Left ventricle myocardium inferior (tissue), 1 donor: ENCODE measurements at places on chromosomes 7 and 10. TPM values are rescaled to one million over a fixed set of nuclear protein-coding genes. Genes with fewer than 3 reads are reported as not detected.

Gene LRRN3
- total RNA-seq: 7.4 TPM

- no peaks in the 10 kb centered on the region for H3K27me3 ChIP-seq
- H3K27ac ChIP-seq: no peak overlapping the region
- no peak for DNase-seq
- H3K4me1 ChIP-seq: peaks cover 33% of the 10 kb centered on the region
- H3K4me3 ChIP-seq: no peak overlapping the region
These were observed 35.3 kb upstream of the ADD3 start for GRCh38 chr10:109972372-109973001.

Gene ETV1
- total RNA-seq: 59.7 TPM

DNA sequence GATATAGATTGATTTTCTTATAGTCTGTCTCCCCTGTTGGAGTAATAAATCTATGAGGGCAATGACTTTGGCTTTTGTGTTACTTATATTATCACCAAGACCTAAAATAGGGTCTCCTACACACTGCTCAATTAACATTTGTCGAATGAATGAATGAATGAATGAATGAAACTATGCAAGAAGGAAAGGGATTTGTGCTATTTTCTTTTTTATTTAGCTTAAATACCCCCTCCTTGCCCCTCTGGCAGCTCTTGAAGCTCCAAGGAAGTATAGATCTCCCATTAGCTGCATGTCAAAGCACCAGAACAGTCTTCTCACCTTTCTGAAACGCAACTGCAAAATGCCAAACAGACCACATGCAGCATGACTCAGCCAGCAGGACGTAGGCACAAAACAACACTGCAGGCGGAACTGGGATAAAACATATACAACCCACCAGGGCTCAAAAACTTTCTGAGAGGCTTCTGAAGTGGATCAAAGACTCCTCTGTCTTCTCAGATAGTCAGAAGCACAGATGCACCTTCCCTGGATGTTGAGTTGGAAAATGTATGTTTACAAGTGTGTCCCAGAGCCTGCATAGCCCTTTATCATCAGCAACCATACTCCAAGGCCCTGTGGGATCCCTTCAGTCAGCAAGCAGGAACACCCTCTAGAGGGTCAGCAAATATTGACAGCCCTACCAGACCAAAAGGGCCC is 187.8 kb downstream of the NPSR1 start:
- H3K36me3 ChIP-seq: no peaks in the 10 kb centered on the region
- H3K4me3 ChIP-seq: no peak overlapping the region
- H3K27me3 ChIP-seq: peaks cover 19% of the 10 kb centered on the region
- no peak for DNase-seq
- H3K27ac ChIP-seq: no peak overlapping the region

DNA sequence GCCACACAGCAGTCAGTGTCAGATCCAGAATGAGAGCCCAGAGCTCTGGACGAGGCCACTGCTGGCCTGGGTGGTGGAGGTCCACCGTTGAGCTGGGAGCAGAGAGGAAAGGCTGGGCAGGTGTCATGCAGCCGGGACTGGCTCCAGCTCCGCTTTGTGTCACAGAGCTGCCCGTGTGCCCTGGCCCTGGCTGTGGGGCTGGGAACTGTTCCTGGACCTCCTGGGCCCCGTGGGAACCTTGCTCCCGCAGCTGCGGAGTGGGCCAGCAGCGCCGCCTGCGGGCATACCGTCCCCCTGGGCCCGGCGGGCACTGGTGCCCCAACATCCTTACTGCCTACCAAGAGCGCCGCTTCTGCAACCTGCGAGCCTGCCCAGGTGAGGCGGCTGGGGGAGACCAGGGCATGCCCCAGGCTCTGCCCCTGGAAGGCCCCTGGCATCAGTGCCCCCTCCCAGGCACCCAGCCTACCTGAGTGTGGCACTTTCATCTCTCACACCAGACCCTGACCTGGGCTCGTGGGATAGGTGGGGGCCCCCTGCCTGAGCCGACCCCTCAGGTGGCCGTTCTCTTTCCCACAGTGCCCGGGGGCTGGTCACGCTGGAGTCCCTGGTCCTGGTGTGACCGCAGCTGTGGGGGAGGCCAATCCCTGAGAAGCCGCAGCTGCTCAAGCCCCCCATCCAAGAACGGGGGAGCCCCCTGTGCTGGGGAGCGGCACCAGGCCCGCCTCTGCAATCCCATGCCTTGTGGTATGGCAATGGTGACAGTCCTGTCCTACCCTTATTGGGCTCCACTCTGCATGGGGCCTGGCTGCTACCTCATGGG is 18.8 kb upstream of the ZNF862 start:
- no peaks in the 10 kb centered on the region for H3K36me3 ChIP-seq
- H3K27ac ChIP-seq: no peak overlapping the region
- H3K27me3 ChIP-seq: peaks cover 17% of the 10 kb centered on the region

Gene ADARB2
- 0.11 TPM for total RNA-seq

- H3K4me3 ChIP-seq: peak overlapping the region; percentile 36
- no peaks in the 10 kb centered on the region for H3K27me3 ChIP-seq
- no peak for DNase-seq
- H3K36me3 ChIP-seq: peaks cover 28% of the 10 kb centered on the region
- peaks cover 81% of the 10 kb centered on the region for H3K4me1 ChIP-seq
These were observed 20.0 kb downstream of the XPNPEP1 start for GRCh38 chr10:109902992-109903947.

Gene KLF14
- total RNA-seq: 0.11 TPM

DNA sequence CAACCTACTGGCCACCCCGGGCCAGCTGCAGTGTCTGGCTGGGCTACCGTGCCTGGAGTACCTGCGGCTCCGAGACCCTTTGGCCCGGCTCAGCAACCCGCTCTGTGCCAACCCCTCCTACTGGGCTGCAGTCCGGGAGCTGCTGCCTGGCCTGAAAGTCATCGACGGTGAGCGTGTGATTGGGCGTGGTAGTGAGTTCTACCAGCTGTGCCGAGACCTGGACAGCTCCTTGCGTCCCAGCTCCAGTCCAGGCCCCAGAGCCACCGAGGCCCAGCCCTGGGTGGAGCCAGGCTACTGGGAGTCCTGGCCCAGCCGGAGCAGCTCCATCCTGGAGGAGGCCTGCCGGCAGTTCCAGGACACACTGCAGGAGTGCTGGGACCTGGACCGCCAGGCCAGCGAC is 4.2 kb downstream of the RARRES2 start:
- peaks cover 27% of the 10 kb centered on the region for H3K27me3 ChIP-seq
- no peak overlapping the region for H3K27ac ChIP-seq
- no peak for DNase-seq
- peaks cover 35% of the 10 kb centered on the region for H3K4me1 ChIP-seq

- no peaks in the 10 kb centered on the region for H3K27me3 ChIP-seq
- H3K27ac ChIP-seq: no peak overlapping the region
- no peak for DNase-seq
- no peak overlapping the region for H3K4me3 ChIP-seq
- no peaks in the 10 kb centered on the region for H3K36me3 ChIP-seq
- H3K4me1 ChIP-seq: no peaks in the 10 kb centered on the region
These were observed 456.7 kb upstream of the FOXK1 start for GRCh38 chr7:4225361-4225771.

DNA sequence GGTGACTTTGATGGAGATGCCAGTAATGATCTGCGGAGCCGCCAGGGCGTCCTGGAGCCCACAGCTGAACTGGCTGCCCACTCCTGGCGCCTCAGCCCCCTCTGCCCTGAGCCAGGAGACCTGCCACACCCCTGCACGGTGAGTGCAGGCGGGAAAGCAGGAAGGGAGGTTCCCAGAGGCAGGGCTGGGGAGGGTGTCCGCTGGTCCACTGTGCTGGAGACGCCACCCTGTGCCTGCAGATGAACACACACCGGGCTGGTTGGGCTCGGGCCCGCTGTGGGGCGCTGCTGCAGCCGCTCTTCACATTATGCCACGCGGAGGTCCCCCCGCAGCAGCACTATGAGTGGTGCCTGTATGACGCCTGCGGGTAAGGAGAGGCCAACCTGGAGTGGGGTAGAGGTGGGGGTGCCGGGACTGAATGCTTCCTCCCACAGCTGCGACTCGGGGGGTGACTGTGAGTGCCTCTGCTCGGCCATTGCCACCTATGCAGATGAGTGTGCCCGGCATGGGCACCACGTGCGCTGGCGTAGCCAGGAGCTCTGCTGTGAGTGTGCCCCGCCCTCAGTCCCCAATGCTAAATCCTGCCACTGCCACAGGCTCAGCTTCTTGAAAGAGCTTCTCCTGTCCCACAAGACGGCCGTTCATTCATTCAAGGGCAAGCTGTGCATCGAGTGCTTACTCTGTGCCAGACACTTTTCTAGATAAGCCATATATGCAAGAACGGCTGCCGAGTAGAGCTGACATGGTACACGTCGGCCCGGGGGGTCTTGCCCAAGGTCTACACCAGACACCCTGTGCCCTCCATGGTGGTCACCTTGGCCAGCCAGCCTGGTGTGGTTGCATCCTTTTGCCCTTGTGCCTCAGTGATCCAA is 14.3 kb upstream of the ZNF467 start:
- no peaks in the 10 kb centered on the region for H3K36me3 ChIP-seq
- H3K27ac ChIP-seq: no peak overlapping the region
- H3K27me3 ChIP-seq: peaks cover 70% of the 10 kb centered on the region
- DNase-seq: no peak
- peaks cover 29% of the 10 kb centered on the region for H3K4me1 ChIP-seq
- H3K4me3 ChIP-seq: peak overlapping the region; percentile 27

Gene FRMD4A
- 26.1 TPM for total RNA-seq

DNA sequence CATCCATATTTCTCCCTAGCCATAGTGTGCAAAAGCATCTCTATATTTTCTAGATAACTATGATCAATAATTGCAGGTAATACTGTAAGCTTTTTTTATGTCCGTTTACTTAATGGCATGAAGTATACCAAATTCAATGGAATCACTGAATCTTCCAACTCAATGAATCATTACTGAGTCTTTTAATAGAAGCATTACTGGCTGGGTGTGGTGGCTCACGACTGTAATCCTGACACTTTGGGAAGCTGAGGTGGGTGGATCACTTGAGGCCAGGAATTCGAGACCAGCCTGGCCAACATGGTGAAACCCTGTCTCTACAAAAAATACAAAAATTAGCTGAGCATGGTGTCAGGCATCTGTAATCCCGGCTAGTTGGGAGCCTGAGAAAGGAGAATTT is 372.5 kb downstream of the BMPER start:
- DNase-seq: no peak
- H3K27ac ChIP-seq: no peak overlapping the region
- no peak overlapping the region for H3K4me3 ChIP-seq
- H3K36me3 ChIP-seq: no peaks in the 10 kb centered on the region

Gene GJD4
- total RNA-seq: not detected

DNA sequence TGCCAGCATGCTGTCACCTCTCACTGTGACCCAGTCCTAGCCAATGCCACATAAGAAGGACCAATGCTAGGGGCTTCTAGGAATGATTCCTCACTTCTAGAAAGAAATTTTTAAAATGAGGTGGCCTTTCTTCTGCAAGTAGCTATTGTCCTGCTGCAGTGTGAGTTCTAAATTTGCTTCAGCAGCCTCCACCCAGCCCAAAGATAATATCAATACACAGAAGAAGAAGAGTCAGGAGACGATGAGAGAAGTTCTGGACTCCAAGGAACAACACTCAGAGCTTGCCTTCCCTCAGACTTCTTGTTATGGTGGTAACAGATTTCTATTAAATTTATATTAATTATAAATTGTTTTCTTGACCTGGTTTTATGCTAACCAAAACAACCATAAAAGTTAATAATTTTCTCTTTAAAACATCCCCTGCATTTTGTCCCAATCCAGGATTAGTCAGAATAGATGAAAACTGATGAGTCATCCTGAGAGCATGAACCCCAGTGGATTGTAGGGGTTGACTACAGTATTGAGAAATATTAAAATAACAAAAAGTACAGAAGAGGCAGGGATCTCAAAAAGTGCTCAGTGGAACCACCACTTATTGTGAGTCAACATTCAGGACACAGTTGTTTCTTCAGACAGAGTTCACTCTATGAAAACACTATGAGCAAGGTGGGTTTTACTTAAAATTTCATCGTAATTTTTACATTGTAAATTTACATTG is 29.6 kb upstream of the AKR1C2 start:
- H3K27ac ChIP-seq: no peak overlapping the region
- no peaks in the 10 kb centered on the region for H3K4me1 ChIP-seq
- no peaks in the 10 kb centered on the region for H3K36me3 ChIP-seq

- no peaks in the 10 kb centered on the region for H3K27me3 ChIP-seq
- DNase-seq: no peak
- no peaks in the 10 kb centered on the region for H3K36me3 ChIP-seq
- H3K27ac ChIP-seq: no peak overlapping the region
These were observed 48.7 kb downstream of the PWWP2B start for GRCh38 chr10:132445516-132446194.

DNA sequence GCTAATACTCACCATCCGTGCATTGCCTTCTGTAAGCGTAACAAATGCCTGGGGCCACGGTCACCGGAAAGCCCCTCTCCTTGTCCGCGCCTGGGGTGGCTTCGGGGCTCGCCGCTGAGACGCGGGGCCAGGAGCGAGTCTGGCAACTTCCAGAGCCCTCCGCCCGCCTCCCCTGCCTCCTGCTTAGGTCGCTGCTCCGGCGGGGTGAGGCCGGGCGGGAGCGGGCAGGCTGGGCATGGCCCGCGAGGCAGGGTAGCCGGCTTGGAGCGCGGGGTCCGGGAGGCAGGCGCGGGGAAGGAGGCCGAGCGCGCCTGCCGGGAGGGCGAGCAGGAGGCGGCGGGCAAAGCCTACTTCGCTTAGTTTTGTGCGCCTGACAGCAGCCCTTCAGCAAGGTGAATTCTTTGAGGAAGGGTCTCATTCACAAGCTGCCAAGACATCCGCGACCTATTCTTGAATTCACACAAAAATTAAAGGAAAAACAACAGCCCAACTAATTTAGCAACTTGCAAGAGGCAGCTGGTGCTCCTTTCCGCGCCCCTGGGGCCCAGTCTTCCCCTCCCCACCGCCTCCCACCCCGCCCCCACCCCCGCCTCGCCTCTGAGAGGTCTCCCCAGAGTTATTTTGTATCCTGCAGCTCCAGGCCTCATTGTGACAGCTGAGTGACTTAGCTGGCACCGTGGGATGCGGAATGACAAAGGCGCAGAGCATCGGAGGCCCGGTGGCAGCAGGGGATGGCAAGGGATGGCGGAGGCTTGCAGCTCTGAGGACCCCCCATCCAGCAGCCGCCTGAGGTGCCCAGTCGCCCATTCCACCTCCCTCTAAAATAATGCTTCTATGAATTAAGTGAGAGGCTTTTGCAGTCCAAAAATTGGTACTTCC is 12.8 kb upstream of the KAT6B start:
- H3K4me1 ChIP-seq: no peaks in the 10 kb centered on the region
- H3K4me3 ChIP-seq: no peak overlapping the region
- H3K36me3 ChIP-seq: no peaks in the 10 kb centered on the region
- no peak overlapping the region for H3K27ac ChIP-seq
- DNase-seq: no peak
- H3K27me3 ChIP-seq: peaks cover 6% of the 10 kb centered on the region

- no peak overlapping the region for H3K4me3 ChIP-seq
- no peaks in the 10 kb centered on the region for H3K36me3 ChIP-seq
- no peaks in the 10 kb centered on the region for H3K27me3 ChIP-seq
- no peak for DNase-seq
These were observed 45.0 kb upstream of the STK17A start for GRCh38 chr7:43537765-43538403.

GRCh38 chr7:106284714-106285050 is at the start of gene NAMPT:
Gene NAMPT, minus strand, starts transcription at chr7:106284983. Its CDS starts 99 bp downstream, at chr7:106284884.
- no peaks in the 10 kb centered on the region for H3K27me3 ChIP-seq
- DNase-seq: no peak
- peak within 1 kb of the TSS; percentile 82 for H3K4me3 ChIP-seq
- peak within 1 kb of the TSS; percentile 93 for H3K27ac ChIP-seq
- no peaks in the 10 kb centered on the region for H3K36me3 ChIP-seq

Gene LIPM
- total RNA-seq: not detected
